Activated CD8-positive, alpha-beta memory T cell treated with anti-CD3 and anti-CD28 coated beads for 4 hours (primary cell): ENCODE measurements at places on chromosomes 3 and 15.

- no peak for DNase-seq
Observed at GRCh38 chr3:183953471-183954070, 64.1 kb downstream of the ABCC5 start.

DNA sequence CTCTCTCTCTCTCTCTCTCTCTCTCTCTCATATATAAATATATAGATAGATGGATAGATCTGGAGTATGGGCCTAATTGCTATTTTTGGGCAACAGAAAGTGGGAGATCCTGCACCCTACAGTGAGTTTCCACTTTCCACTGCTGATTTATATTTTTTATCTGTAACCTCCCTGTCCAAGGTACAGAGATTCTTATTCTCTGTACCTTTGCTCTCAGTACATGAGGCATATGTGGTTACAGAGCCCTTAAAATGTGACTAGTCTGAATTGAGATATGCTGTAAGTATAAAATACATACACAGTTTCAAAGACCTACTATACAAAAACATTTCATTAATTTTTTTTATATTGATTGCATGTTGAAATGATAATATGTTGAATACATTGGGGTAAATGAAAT is 51.1 kb upstream of the FOXP1 start:
- DNase-seq, result no peak

GRCh38 chr15:44264148-44264547 is 24.4 kb upstream of the GOLM2 start:
- DNase-seq, result no peak

GRCh38 chr3:135125171-135125801 is 330.2 kb downstream of the EPHB1 start:
- DNase-seq, result no peak

DNA sequence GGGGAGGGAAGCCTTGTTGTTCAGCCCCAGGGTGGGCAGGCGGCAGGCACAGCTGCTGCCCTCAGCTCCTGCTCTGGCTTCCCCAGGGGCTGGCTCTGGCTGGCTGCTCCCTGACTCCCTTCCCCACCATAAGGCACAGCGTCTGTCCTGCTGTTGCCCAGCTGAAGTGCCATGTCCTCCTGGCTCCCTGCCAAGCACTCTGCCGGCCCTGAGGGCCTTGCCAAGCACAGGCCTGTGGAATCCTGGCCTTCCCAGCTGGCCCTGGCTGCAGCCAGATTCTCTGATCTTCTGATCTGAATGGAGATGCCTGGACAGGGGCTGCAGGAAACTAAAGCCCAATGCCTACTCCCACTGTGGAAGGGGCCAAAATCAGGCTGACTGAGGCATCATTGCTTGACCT is 1.1 kb downstream of the IQCF6 start:
- DNase-seq, result no peak

- no peak for DNase-seq
Observed at GRCh38 chr3:106309274-106309673, 440.5 kb upstream of the CBLB start.
